LoVo (cell line): ENCODE measurements at places on chromosomes 3 and 15.

DNA sequence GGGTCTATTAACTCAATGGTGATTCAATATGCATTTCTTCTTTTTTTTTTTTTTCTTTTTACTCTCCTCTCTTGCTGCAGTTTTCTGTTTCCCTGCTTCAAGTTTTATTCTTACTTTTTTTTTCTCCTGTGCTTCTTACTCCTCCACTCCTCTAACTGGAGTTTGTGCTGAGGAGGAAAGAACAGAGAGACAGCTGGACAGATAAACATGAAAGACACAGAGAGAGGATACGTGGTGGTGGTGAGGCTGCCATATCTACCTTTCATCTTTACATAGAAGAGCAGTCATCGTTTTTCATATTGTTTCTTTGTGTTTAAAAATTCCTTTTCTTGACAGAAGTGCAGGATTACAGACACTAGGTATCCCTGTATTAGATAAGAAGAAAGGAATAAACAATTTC is 262.8 kb downstream of the OTOL1 start:
- DNase-seq: no peak

DNA sequence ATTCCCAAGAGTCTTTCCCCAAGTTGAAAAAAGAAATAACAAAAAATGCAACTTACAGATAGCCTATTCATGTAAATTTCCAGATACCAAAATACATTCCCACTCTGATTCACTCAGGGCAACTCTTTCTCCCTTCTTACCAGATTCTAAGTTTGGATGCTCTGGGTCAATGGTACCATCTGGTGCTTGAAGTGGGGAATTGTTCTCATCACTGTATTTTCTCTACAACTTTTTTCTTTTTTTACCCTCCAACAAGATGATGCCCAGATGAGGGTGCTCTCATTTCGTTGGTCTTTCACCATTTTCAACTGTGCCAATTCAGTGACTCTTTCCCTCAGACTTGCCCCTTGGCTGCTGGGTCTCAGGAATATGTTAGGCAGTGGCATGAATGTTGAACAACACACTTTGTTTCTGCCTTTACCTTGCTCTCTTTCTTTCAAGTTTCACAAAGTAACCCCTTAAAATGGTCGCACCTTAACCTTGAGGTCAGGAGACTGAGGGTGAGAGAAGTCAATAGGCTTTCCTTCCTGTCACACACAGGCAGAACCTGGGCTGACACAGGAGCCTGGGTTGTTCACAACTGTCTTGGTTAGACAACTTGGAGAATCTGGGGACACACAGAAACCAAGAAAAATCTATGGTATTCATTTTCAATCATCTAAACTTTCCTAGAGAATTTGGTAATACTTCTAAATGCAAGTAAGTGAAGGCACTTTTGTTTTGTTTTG is 330.7 kb upstream of the SLCO3A1 start:
- DNase-seq: no peak

DNA sequence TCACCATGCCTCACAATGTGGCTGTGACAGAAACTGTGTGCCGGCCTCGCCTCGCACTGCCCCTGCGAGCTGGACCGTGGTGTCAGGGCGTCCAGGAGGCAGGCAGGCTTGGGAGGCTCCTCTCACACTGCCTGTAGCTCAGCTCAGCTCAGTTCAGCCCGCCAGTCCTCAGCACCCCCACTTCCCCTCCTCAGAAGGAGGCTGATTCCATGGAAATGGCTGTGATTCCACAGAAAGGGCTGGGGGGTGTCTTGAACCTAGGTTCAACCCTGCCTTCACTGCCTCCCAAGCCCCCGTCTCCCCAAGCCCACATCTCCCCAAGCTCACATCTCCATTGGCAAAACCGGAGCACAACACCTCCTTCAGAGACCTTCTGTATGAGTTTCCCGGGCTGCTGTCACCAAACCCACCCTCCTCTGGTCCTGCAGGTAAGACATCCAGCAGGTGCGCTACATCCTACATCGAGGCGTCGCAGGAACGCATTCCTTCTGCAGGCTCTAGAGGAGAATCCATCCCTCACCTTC is 94.0 kb downstream of the OCA2 start:
- DNase-seq: no peak

DNA sequence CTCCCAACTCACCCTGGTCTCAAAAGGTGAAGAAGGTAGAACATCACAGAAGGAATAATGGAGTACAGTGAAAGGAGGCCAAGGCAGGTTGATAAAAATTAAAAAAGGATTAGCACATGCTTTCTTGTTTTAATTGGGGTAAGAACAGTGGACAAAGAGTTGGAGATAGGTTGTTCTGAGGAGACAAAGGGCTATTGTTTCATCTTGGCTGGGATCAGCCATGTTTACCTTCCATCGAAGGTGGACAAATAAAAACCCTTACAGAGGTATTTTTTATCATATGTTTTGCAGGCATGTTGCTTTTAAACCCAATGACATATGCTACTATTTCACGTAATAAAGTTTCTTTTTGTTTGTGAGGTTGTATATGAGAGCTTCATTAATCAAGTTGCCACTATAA is 12.9 kb downstream of the COMMD2 start:
- no peak for DNase-seq

DNA sequence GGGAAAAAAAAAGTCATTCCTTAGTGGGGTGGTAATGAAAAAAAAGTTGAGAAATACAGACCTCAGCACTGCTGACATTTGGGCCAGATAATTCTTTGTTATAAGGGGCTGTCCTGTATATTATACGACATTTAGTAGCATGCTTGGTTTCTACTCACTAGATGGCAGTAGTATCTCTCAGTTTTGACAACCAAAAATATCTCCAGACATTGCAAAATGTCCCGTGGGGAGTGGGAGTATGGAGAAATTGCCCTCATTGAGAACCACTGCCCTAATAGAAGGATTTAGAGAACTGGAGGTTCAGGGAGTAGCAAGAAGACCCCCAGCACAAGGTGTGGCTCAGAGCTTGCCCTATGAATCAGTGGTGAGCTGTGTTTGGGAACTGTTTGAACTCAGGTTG is 28.6 kb upstream of the TEX264 start:
- no peak for DNase-seq

- no peak for DNase-seq
These were observed 481.7 kb downstream of the GBE1 start for GRCh38 chr3:81279481-81280379.

DNA sequence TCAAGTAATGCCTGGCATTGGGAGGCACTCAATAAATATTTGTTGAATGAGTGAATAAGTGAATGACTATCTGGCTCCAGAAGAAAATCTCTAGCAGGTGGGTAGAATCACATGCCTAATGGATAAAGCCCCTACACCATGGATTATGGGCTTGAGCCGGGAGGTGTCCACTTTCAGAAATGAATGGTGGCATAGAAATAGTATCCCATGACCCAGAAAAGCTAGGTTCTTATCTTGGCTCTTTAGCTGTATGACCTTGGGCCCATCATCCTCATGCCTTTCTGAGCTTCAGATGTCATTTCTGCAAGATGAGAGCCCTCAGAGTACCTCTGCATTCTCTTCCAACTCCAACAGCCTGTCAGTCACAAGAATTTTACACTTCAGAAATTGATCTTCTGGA is 37.3 kb upstream of the TNIK start:
- no peak for DNase-seq

DNA sequence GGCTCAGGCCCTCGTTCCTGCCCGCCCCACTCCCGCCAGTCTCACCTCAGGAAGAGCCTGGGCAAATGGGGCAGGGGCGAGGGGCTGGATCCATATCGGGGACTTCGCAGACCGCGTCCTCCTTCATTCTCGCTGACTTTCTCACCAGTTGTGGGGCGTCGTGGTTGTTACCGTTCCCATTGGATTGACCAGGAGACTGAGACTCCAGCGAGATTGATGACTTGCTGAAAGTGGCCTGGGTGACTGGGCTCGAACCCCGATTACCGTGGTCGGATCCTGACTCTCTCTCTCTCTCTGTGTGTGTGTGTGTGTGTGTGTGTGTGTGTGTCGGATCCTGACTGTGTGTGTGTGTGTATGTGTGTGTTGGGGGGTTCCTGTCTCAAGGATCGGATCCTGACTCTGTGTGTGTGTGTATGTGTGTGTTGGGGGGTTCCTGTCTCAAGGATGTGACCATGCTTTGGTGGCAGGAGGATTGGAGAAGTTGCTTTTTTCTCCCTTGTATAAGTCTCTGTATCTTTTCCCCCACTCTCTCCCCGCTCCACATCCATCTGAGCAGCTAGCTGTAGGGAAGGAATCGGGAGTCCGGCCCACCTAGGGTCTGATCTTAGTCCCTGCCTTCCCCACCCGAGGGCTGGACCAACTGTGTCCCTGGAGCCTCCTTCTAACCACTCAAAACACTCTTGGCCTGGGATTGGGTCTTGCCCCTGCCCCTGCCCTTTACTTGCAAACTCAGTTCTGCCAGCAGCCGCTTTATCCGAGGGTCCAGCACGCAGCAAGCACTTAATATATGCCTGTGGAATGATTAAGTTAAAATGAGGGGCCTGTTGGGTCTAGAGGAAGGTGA is 603 bp downstream of the PLEKHO2 start:
- DNase-seq: no peak

DNA sequence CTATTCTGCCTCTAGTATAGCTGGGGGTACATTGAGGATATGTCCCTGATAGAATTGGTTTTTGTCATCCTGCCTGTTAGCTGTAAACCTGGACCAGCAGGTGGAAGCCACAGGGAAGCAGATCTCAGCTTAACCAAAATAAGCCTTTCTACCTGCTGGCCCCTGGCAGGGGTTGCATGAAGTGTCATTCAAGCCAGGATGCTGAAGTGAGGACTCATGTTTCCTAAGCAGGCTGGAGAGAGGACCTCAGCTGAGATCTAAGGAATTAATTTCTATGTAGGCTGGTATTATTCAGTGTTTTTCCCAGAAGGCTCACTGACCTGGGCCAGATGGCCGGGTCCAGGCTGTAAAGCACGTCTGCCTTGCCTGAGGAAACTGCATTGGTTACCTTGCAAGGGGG is 128.9 kb downstream of the MEGF11 start:
- DNase-seq: no peak

DNA sequence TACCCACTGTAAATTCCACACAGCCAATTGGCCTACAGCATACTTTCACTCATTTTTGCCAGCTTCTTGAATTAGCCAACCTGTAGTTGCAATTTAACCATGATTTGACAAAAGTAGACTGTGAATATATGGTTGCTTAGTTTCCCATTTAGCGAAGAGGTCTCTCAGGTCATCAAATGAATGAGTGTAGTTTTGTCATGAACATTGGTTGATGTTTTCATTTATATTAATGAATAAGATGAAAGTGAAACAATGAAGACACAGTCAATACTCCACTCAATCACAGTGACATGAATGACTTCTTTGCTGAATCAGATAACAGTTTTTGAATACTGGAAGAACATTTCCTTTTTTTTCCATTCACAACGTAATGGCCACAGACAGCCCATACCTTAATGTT is 15.3 kb upstream of the FAM3D start:
- no peak for DNase-seq

DNA sequence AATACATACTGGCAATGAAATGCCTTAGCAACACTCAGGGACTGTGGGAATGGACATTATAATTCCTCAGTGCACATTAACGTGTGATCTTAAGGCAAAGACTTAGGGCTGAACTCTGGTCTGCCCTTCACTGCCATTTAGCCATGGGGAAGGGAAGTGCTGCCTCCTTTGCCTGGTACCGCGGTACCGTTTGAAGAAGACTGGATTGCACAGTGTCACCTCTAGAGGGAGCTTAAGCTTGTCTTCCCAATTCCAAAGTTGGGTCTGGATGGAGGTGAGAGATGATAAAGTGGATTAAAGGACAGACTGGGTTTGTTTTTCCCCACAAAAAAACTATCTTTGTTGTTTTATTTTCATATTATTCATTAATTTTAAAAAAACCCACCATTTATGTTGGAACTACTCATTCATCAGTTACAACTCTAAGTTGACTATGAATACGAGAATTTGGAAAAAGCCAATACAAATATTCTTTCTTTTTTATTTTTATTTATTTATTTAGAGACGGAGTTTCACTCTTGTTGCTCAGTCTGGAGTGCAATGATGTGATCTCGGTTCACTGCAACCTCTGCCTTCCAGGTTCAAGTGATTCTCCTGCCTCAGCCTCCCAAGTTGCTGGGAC is 60.0 kb upstream of the SYN2 start:
- peak; percentile 26 for DNase-seq

DNA sequence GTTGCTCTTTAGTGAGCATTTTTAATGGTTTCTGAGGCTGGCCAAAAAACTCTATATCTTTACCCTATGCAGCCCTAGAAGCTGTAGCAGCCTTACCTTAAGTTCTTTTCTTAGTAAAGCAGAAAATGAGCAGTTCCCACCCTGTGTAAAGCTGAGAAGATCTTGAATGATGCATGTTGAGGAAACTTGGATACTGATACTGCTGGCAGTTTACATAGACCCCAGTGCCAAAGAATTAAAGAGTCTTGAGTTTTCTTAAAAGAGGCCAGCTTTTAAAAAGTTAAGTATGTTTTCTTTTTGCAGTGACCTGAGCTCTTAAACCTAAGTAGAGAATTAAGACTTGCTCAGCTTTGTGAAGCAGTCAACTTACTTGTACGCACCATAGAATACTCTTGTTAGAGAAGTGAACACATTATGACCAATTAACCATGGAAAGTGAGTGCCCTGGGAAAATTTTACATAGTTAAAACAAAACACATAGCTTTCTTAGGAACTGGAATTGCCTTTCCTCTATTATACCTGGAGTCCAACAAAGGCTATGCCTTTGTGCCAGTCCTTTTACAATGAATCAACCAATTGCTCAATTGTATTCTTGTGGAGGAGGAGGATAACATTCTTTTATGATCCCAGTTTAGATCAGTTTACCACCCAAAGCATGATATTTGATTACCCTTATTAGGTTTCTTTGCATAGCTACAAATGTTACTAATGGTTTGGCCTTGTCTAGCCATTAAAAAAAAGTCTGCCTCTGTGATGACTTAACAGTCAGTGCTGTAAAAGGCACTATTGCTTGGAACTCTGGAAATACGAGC is 28.4 kb downstream of the PLS1 start:
- no peak for DNase-seq

GRCh38 chr3:143185401-143185800 is 65.8 kb downstream of the CHST2 start:
- no peak for DNase-seq

- no peak for DNase-seq
These were observed 169.0 kb downstream of the TBC1D5 start for GRCh38 chr3:17573396-17573795.

DNA sequence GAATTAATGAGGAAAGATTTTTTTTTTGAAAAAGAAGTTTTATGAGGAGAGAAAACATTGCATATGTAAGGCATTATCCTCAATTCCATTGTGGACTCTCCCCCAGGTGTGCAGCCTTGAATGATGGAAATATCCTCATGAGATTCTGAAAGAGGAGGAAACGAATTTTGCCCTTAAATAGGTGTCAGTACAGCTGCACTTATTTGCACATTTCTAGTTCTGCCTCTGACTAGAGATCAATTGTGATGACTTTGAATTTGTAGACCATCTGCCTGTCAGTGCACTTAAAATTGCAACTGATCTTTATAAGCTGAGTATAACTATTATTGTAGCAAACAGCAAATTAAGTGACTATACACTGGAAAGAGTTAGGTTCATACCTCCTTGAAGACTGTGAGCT is 141.8 kb downstream of the UBE2E2 start:
- DNase-seq: no peak
